ENCODE measurements at places on chromosomes 1 and 21. TPM values are rescaled to one million over a fixed set of nuclear protein-coding genes. Genes with fewer than 3 reads are reported as not detected.
A peak's percentile ranks its signal among the peaks of the same experiment; 100 is the strongest.

Gene HSPB7
- 4.8 TPM for total RNA-seq

DNA sequence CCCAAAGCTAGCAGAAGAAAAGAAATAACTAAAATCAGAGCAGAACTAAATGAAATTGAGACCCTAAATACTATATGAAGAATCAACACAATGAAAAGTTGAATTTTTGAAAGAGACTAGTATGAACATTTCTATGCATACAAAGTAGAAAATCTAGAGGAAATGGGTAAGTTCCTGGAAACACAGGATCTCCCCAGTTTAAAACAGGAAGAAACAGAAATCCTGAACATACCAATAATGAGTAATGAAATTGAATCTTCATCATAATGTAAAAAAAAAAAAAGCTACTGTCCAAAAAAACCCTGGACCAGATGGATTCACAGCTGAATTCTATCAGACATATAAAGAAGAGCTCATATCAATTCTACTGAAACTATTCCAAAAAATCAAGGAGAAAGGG, 233.5 kb downstream of the PLPP3 start:
- no peaks in the 10 kb centered on the region for H3K36me3 ChIP-seq
- H3K4me3 ChIP-seq, result no peak overlapping the region
- H3K27me3 ChIP-seq, result no peaks in the 10 kb centered on the region
- H3K4me1 ChIP-seq, result no peaks in the 10 kb centered on the region

GRCh38 chr1:177385760-177386698, 215.3 kb downstream of the BRINP2 start:
- H3K4me3 ChIP-seq, result no peak overlapping the region
- no peak overlapping the region for H3K27ac ChIP-seq
- H3K36me3 ChIP-seq, result no peaks in the 10 kb centered on the region
- H3K27me3 ChIP-seq, result no peaks in the 10 kb centered on the region

DNA sequence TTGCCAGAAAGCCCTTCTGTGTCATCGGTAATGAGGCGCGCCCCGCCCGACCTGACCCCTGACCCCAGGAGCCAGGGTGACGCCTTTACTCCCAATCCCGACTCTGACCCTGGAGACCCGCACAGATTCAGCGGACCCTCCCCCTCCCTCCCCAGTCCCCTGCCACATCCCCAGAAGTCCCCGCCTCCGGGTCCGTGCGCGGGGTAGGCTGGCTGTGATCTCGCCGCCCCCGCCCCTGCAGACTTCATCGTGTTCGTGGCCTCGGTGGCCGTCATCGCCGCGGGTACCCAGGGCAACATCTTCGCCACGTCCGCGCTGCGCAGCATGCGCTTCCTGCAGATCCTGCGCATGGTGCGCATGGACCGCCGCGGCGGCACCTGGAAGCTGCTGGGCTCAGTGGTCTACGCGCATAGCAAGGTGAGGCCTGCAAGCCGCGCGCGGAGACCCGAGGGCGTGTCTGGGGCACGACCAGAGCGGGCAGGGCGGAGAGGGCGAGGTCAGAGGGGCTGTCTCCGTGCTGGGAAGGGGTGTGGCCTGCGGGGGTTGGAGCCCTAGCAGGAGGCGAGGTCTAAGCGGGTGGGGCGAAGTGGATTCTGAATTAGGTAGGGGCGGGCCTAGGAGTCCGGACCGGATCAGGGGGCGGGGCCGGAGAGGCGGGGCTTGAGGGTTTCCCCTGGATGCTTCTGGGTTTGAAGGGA, 34.8 kb downstream of the KCNQ4 start:
- no peaks in the 10 kb centered on the region for H3K27me3 ChIP-seq
- peak; percentile 78 for DNase-seq
- peaks cover 16% of the 10 kb centered on the region for H3K4me1 ChIP-seq
- no peak overlapping the region for H3K4me3 ChIP-seq
- no peaks in the 10 kb centered on the region for H3K36me3 ChIP-seq

Gene FCRL6
- 1.8 TPM for total RNA-seq

- no peak overlapping the region for H3K27ac ChIP-seq
- H3K4me1 ChIP-seq, result peaks cover 17% of the 10 kb centered on the region
- H3K36me3 ChIP-seq, result no peaks in the 10 kb centered on the region
- no peaks in the 10 kb centered on the region for H3K27me3 ChIP-seq
- no peak for DNase-seq
These were observed 81.2 kb upstream of the RUNX3 start for GRCh38 chr1:25011275-25011674.

DNA sequence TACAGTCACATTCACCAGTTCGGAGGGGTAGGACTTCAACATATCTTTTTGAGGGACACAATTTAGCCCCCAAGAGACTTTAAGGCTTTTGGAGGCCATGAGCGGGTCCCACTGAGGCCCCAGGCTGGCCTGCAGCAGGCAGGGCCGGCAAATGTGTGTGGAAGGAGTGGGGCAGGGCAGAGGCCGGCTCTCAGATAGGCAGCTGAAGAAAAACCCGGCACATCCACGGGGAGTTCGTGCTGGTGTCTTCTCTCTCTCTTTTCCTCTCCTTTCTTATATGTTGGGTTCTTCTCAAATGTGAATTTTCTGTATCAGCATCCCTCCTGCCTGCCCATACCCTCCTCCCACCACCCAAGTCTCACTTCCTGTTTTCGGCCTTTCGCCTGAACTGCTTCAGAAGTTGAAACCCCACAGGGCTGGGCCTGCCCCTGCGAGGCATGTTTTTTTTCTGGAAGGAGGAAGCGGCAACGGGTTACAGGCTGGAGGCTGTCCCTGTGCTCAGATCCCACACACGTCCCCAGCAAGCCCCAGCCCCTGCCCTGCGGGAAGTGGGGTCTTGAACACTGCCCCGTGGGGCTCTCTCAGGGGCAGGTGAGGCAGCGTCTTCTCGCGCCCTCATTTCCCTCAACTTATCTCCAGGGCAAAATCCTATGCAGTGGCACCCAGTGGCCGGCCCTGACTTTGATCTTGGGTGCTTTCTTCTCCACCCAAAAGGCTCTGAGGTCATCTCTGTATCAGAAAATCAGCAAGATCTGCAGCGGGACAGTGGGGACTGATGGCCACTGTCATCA, 9.7 kb upstream of the UMODL1 start:
- peaks cover 69% of the 10 kb centered on the region for H3K4me1 ChIP-seq
- no peaks in the 10 kb centered on the region for H3K36me3 ChIP-seq
- peak; percentile 60 for DNase-seq
- no peaks in the 10 kb centered on the region for H3K27me3 ChIP-seq

GRCh38 chr1:62407398-62408009, 29.3 kb upstream of the USP1 start:
- no peaks in the 10 kb centered on the region for H3K27me3 ChIP-seq
- H3K4me1 ChIP-seq, result no peaks in the 10 kb centered on the region
- no peak for DNase-seq
- H3K27ac ChIP-seq, result no peak overlapping the region
- H3K36me3 ChIP-seq, result no peaks in the 10 kb centered on the region

Gene CCDC27
- not detected for total RNA-seq

Gene DEPDC1
- 0.14 TPM for total RNA-seq

Gene LRRC38
- total RNA-seq, result 0.11 TPM
